ENCODE measurements at places on chromosomes 4 and X.

DNA sequence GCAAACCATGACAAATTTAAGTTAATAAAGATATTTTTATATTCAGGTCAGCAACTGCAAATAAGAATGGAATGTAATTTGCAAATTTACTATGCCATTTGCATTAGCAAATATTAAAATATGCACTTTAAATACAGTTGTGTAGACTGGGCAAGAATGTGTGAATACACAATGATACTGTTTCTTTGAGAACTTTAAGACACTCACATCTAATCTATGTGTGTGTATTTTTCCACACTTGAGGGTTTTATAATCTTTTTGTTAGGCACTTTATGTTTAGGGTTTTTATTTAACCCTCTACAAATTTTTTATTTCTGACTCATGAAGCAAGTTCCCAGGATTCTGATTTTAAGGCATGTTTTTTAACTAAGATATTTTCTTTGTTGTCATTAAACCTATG lies 23.9 kb upstream of the NDNF start:
- DNase-seq: no peak

DNA sequence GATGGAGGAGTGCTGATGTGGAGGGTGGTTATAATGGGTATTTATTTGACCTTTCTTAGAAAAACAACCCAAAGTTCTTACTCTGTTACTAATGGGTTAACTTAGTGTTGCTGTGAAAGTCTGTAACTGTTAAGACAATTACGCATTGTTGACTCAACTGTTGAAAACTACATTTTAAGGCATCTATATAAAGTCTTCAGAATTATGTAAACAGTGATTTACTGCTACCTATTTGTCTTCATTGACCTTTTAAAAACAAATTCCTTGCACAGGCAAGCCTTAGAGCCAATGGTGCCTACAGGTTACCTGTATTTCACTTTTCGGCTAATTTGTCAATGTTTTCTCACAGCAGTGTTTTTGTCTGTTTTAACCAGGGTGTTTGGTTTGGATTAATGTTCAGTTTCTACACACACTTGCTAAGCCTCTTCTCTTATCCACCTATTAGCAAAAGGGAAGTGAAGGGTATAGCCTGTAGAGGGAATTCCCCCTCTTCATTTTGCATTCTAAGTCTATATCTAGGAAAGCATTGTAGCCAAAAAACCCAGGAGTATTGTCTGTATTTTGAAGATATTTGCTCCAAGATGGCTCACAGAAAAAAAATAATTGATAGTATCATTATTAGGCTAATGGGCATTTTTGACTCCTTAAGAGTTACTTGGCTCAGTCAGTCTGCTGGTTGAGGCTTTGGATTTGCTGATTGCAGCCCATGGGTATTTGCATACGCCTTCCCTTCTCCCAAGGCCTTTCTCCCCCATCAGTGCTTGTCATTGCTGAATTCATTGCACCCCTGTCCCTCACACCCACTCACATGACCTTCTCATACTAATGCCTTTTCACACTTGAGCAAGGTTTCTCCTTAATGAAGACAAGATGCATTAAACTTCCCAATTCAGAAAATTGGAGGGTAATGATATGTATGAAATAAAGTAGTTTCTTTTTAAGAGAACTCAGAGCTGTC lies 30.5 kb downstream of the AFF1 start:
- no peak for DNase-seq

DNA sequence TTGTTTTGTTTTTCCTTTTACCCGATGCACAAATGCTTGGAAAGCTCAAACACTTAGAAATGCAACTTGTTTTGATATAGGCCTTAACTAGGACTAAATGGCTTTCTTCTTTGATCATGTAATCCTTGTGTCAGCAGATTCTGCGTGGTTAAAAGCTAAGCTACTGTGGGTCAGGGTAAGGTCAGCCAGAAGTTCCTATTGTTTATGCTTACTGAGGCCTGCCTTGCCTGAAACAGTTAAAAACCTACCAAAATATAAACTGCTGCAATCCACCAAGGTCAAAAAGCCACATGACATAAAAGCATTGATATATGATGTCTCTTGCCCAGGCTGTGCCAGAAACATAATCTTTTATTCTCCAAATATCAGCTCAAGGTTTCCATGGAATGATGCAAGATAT lies 223.4 kb downstream of the FAM47B start:
- DNase-seq: no peak

- DNase-seq: no peak
Measured at GRCh38 chrX:21276736-21277433, 97.3 kb upstream of the CNKSR2 start.

- DNase-seq: peak; percentile 68
Measured at GRCh38 chr4:142405021-142405694, 440.9 kb downstream of the INPP4B start.

DNA sequence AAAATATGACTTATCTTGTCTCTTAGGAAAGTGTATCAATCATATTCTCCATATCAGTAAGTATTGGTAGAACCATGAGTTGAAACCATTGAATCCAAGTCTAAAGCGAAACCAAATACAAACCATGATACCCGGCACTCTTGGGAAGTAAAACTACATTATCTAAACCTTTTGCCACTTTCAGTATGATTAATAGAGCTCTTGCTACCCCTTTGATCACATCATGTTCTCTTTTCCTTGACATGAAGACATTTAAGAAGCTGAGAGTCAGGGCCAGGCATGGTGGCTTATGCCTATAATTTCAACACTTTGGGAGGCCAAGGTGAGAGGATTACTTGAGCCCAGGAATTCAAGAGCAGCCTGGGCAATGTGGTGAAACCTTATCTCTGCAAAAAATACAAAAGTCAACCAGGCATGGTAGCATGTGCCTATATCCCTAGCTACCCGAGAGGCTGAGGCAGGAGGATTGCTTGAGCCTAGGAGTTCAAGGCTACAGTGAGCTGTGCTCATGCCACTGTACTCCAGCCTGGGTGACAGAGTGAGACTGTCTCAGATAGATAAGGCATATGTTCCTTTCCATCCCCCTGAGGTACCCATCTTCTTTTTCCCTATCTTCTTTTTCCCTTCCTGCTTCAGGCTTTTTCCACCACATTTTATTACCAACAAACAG lies 45.4 kb downstream of the CEP135 start:
- DNase-seq: no peak

DNA sequence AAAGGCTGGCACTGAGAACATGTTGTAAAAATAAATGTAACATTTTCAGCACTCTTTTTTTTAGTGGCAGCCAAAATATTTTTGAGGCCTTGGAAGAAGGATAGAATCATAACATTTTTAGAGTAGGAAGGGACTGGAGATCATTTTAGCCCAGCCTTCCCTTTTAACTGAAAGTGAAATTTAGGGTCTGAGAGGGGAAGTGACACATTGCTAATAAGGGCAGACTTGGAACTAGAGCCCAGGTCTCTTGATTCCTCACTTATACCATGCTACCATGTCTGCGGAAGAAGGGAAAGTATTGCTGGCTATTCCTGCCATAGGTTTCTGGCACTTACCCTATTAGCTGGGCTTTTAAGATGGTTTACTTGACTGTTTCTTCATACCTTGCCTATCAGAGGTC lies 4.8 kb downstream of the WDR44 start:
- DNase-seq: no peak

- no peak for DNase-seq
Measured at GRCh38 chr4:80948141-80948540, 82.4 kb upstream of the BMP3 start.

GRCh38 chrX:134735015-134735414 lies 76.7 kb upstream of the PLAC1 start:
- DNase-seq: no peak

DNA sequence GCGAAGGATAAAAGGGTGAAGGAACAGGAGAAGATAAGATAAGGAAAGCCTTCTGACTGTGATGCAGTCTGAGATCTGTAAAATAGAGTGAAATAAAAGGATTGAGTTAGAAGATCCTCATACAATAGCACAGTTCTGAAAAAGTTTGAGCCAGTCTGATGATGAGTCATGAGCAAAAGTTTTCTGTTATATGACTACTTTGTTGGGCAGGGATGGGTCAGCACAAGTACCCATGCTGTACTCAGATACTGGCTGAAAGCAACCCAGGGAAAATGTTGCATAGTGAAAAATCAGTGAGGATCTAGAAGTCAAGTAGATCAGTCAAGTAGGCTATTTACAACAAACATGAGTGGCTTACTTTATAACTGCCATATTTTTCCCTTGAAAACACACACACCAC lies 253.5 kb downstream of the PCDH10 start:
- no peak for DNase-seq

GRCh38 chr4:20698382-20698781 lies 1.9 kb upstream of the PACRGL start:
- DNase-seq: no peak

DNA sequence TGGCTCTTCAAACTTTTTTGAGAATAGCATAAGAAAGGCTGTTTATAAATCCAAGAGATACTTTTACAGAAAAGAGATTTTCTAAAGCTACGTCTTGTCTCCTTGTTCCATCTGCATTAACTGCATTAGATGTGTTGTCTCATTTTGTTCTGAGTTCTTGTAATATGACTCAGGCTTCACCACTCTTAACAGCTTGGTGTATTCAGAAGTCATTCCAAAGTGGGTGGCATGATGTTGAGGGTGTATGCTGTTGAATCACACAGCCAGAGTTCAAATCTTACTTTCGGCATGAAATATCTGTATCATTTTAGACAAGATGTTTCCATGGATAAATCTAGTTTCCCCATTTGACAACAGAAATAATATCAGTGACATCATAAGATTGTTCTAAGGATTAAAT lies 30.1 kb downstream of the SYTL5 start:
- no peak for DNase-seq

GRCh38 chr4:73208376-73208775 lies 50.2 kb downstream of the ANKRD17 start:
- DNase-seq: no peak

DNA sequence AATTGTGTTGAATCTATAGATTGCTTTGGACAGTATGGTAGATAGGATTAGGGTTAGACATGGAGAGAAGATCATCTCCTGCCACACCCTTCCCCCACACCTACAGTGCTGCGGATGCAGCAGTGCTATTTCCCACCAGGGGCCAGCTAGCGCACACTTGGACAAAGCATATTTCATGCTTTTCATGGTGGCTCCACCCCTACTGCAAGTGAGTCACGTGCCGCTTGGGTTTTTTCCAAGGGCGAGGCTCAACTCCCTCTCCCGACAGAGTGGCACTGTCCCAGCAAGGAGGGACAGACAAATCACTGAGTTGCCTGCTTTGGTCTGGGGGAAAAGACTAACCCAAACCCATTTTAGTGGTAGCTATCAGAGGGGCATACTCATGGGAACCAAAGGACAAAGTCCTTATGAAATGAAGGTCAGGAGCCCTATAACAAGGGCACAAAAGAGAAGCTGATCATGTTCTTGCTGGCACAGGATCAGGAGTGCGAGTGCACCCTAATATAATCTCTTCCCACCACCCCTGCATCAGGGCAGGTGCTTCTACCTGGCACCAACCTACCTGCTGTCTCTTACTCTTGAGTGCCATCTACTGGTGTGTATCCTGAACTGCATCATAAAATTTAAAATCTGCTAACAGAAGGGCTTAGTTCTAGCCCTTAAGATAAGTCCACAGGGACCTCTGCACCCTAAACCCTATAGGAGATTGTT lies 55.1 kb upstream of the PGAM4 start:
- DNase-seq: no peak
